NCI-H187 (cell line): ENCODE measurements at places on chromosomes 7 and 10.

- no peak for DNase-seq
Measured at GRCh38 chr10:31112961-31113360, 81.3 kb upstream of the ZNF438 start.

- no peak for DNase-seq
Measured at GRCh38 chr10:51915031-51915542, 215.7 kb upstream of the CSTF2T start.

GRCh38 chr7:67655168-67655567 is 658.5 kb downstream of the TYW1 start:
- DNase-seq = no peak

DNA sequence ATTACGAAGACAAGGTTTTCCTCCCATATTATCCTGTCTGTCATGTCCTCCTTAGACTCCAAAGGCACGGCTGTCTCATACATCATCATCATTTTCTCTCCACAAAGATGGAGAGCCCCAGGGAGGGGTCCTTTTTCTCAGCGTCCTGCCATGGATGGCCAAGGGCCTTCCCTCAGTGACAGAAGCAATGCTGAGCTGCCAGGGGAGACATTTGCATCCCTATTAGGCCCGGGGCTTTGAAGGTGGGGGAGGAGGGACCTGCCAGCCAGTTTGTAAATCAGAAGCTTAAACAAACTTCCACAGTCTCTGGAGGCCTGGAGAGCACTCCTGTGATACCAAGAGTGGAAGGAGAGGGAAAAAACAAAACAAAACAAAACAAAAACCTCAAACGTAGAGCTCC is 112.4 kb upstream of the ADO start:
- no peak for DNase-seq

DNA sequence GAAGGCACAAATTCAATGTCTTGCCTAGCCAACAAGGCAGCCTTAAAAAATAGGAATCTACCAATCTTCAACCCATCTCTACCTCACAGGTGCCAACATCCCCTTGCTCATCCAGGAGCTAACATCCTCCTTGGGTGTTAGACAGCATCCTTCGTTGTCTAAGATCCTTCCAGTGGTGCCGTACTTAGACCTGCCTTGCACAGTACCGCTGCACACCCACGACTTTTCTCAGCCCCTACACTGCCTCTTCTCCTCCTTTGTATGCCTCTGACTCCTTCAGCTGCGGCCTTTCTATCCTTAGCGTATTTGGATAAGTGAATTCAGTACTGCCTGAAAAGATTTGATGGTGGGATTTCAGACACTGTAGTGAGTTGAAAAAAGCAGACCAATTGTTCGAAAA is 15.9 kb upstream of the PRTFDC1 start:
- DNase-seq = no peak
